ENCODE measurements at places on chromosomes 2 and 18.

DNA sequence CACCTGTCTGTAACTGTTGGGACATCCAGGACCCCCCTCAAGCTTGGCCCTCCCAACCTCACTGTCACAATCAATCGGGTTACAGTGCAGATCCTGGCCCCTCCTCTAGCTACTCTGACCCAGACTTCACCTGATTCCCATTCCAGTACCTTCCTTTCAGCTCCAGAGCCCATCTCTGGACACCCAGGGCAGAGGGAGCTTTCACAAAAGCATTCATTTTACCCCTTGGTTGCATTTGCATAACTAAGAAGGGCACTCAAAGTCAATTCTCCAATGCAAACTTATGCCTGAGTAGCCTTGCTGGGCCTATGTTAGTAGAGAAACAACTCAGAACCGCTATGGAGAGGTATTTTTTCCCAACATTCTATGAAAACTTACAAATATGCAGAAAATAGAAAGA lies 7.4 kb downstream of the ZAP70 start:
- no peak for DNase-seq

DNA sequence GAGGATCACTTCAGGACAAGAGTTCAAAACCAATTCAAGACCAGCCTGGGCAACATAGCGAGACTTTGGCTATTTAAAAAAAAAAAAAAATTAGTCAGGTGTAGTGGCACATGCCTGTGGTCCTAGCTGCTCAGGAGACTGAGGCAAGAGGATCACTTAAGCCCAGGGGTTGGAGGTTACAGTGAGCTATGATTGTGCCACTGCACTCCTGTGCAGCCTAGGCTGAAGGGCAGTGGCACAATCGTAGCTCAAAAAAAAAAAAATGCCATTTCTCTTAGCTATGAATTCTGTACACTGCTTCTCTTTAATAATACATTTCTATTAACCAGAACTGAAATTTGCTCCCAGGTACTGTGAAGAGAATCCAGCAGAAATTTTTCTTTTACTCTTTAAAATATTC lies 202.8 kb downstream of the DYM start:
- no peak for DNase-seq

DNA sequence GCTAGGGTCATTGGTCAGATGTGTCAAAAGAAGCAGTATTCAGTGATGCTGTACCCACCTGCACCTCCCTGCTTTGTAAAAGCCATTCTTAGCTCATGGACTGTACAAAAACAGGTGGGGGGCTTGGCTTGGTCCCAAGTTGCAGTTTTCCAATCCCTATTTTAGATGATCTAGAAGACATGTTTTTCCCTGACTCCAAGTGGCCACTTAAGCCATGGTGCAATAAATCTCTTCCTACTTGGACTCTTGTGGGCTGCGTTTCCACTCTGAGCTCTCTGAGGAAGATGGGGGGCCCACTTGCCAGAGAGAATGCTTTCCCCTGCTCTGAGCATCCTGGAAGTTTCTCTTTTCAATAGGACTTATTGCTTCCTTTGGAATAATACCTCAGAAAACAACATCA lies 57.0 kb upstream of the SPP2 start:
- DNase-seq: no peak

DNA sequence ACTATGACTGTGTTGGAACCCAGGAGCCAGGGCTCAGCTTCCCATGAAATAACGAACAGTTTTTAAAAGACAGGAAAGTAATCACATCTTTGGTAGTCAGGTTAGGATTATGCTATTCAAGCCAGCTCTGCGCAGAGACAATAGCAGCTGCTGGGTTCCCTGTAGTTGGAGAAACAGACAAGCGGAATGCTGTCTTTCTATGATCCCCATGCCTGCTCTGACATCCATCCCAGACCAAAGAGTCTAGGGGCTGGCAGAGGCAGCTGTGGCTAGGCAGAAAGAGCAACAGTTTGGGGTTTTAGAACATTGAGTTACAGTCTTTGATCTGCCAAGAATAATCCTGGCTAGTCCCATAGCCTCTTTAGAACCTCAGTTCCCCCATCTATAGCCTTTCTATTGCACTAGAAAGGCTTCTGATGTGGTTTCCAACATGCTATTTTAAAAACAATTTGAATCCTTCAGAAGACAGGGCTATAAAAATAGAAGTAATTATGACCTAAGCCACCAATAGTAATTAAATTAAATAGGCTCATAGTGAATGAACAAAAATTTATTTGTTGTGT lies 146.8 kb downstream of the MTX2 start:
- DNase-seq: no peak

DNA sequence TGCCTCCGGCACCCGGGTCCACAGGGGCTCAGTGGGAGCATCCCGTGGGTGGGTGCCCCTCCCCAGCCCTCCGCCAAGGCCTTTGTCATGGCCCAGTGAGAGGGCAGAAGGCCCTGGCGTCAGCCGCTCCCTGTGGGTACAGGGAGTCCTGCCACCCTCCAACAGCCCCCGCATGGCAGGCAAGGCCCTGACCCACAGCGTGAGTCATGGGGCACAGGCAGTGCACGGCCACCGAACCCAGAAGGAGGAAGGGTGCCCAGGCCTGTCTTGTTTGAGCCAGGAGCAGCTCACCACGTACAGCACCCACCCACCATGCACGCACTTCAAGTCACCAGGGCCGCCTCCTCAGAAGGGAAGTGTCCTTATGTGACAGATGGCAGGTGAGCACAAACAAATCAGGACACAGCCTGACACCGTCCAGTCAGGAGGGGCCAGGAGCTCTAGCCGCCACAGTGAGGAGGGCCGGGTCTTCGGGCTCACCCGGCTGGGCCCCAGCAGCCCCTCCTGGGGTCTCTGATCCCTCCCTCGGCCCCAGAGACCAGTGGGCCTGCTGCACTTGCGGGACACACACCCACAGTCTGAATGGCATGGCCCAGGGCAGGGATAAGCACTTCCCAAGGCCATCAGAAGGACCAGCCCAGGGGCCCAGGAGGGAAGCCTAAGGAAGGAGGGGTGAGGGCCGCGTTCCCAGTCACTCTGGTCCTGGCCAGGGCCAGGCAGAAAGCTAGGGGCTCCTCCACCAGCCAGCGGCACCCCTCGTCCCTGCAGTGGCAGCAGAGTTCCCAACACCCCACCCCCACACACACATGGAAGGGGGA lies 25.8 kb downstream of the BIN1 start:
- DNase-seq: peak; percentile 67

DNA sequence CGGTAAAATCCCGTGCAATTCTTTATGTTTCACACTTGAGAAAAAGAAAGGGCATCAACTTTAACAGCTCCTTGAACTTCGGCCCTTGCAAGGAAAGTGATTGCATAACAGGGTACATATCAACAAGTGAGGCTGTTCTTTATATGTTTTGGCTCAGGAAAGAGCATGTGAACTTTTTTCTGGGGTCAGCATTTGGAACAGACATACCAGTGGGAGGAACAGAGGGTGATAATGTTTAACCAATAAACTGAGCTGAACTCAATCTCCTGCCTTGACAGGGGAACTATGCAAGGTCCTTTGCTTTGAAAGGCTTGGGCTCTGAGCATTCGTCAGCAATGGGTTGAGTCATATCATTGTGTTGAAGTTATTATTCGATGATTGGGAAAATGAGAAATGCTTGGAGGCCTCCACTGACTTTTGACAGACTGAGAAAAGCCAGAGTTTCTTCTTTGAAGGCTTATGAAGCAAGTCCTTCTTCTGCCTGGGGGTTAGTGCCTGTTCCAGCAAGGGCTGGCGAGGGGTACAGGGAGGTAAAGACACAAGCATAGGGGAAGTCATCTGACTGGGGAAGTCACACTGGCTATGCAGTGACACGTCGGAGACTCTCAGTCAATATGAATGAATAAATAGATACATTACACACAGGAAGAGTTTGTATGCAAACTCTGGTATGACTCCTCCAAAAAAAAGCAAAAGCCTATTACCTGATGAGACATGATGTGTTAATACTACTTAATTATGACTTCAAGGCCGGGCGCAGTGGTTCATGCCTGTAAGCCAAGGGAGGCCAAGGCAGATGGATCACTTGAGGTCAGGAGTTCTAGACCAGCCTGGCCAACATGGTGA lies 57.2 kb downstream of the CYB5A start:
- DNase-seq: peak; percentile 21

DNA sequence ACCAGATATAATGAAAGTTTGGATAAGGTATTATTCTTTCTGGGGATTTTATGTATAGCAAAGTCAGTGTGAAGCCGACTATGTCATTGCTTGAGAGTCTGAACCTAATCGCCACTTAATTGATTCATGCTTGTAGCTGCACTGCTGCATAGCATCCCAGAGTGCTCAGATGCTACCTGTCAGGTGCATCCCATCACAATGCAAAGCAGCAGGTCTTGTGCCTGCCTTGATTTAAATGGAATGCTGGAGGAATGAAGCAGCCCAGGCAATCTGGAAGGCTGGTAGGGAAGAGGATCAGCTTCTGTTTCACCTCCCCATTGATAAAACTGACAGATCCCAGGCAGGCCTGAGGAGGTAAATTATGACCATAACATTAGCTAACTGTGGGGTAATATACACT lies 40.4 kb upstream of the ATIC start:
- DNase-seq: no peak

DNA sequence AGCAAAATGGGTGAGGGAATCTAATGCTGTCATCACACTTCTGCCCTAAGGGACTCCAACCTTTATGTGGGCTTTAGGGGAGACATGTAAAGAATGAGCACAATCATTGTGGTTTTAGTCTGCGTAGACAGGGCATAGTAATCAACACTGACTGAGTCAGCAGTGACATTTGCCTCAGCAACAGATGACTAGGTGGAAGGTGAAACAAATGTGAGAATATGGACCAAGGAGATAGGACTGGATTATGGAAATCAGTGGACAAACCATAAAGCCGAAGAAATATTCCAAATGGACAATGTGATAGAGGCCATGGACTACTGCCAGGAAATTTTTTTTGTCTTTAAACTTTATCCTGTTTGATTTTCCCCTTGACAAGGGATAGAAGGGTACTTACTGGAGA lies 83.9 kb downstream of the PDK1 start:
- DNase-seq: no peak

DNA sequence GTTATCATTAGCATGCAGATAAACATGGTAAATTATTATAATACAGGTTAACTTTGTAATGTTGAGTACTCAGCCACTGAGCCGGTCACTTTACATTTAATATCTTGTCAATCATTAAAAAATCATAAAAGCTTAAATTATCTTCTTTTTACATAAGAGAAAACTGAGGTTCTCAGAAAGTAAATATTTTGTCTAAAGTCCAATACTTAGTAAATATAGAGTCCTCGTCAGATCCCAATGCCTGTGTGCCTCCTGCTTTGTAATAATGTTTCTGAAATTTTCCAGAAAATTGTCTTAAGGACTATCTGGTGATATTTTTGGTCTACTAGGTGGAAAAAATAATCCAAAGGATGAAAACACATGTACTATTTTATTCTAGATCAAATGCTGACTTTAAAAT lies 116.3 kb upstream of the WDSUB1 start:
- no peak for DNase-seq

DNA sequence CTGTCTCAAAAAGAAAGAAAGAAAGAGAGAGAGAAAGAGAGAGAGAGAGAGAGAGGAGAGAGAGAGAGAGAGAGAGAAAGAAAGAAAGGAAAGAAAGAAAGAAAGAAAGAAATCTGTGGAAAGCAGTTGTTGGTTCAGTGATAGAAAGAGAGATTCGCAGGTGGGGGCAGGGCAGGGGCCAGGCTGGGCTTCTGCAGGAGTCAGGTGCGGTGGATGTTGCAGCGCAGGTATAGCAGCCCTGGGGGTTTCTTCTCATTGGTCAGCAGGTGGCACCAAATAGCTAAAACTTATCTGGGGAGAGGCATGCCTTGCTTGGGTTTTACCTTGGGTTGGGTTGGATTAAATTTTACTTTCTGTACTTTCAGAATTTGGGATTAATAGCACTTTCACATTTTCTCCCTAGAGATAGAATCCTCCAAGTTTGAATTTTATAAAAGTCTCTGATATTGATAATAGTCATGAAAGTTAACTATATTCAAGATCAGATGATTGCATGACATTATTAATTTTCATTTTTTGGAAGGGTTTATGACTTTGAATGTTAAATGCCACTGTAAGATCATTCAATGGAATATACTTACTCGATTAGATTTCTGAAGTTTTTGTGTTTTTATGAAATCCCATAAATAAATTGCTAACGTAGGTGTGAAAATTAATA lies 66.6 kb downstream of the SPTBN1 start:
- DNase-seq: peak; percentile 71

- DNase-seq: no peak
Observed at GRCh38 chr2:140998017-140998416, 1132.8 kb downstream of the LRP1B start.

DNA sequence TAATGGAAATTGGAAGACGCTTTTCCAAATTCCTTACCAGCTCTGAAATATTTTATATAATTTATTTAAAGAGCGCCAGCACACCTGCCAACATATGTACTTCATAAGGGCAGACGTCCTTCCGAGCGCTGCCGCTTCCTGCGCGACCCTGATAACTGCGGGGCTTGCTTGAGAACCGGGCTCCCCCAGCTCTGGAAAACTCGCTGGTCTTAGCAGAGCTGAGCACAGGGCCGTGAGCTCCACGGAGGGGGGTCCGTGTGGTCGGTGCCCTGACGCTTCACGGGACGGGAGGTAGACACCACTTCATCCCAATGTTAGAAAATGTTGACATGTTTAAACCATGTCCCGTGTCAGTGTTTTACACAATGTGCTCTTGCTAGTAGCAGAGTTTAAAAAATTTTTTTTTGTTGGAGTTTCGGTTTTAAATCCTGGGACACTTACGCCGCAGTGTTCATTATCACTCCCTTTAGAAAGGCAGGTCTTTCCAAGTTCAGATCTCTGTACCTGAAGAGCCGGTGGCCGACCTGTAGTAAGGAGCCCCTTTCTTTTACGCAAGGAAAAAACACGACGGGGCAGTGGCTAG lies 1.6 kb downstream of the NFATC1 start:
- no peak for DNase-seq

- no peak for DNase-seq
Observed at GRCh38 chr18:34483198-34483597, 226.9 kb upstream of the DTNA start.

- DNase-seq: peak; percentile 42
Observed at GRCh38 chr2:96225016-96225533, 16.4 kb upstream of the STARD7 start.

DNA sequence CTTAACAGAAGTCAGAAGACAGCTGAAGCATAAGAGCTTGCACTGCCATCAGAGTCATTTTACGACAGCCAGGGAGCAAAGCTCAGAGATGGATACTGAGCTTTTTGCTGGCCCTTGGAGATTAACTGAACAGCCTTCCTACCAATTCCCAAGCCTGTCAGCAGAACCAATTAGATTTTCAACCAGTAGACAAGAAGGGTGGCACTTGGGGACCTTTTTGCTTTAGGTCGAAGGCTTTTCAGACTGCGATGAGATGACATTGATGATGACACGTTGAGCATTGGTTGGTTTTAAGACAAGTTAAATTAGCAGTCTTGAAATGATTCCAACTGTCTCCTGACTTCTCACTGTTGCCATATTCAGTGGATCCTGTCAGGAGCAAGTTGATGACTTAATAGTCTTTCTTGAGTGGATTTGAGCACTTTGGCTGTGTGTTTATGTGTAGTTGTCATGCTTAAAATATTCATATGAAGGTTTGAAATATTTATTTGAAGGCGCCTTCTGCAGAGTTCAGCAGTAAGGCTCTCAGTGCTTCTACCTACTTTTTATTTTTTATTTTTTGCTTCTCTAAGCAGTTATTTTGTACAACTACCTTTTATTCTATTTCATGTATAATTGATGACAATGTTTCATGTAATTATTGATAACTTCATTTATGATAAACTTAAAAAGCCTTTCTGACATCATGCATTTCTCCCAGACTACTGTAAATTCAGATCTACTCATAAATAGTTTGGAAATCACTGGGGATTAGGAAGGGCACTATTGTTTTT lies 256.7 kb downstream of the CAMKMT start:
- DNase-seq: no peak

Measured in CD4-positive, alpha-beta T cell treated with Interleukin-15 for 1 hour (primary cell).